ENCODE measurements at places on chromosomes 6 and 20.

DNA sequence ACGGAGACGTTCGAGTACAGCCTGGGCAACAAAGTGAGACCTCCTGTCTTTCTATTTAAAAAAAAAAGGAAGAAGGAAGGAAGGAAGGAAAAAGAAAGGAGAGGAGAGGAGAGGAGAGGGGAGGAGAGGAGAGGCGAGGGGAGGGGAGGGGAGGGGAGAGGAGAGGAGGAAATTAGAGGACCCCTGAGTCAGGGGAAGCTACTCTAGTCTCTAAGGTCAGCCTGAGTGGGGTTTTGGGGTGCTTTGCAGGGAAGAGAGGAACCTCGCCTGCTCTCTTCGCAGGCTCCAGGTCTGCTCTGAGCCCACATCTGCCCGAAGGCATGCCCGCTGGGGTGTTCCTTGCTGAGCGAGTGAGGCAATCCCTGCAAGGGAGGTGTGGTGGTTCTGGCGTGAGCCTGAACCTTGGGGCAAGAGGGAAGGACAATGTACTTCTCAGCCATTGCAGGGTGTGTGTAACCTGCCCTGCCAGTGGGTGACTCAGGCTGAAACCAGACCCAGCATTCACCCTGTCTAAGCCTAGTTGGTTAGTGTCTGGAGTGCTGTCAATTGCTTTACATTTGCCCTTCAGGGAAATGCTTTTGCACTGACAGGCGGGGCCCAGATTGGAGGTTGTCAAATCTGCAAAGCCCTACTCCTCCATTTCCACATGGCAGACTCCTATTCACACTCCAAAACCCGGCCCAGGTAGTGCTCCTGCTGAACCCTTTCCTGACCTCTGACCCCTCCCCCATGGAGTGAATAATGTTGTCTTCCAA, 15.3 kb upstream of the MMP9 start:
- DNase-seq: no peak

- DNase-seq: no peak
Observed at GRCh38 chr6:47203266-47203937, 106.3 kb downstream of the TNFRSF21 start.

GRCh38 chr6:105179244-105180065, at the start of gene POPDC3:
TSS of gene POPDC3 (minus strand) at chr6:105180014. CDS start at chr6:105161909, 18,105 bp downstream.
- DNase-seq: no peak

DNA sequence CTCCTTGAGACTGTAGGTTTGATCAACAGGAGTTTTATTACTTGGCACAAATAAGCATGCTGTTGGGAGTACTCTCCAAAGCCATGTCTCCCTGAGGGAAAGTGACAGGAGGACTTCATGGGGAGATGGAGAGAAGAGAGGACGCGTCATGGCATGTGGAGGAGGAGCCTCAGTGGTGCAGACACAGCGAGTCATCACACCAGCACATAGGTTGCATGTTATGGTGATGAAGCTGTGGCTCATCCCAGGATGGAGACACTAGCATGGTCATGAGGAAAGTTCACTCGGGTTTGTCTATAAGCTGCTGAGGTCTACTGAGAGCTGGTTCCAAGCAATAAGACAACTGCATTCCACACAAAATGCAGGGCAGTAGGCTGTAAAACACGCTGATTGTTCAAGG, 13.2 kb upstream of the SSTR4 start:
- no peak for DNase-seq

GRCh38 chr6:42222448-42222847, 4.8 kb upstream of the MRPS10 start:
- no peak for DNase-seq

DNA sequence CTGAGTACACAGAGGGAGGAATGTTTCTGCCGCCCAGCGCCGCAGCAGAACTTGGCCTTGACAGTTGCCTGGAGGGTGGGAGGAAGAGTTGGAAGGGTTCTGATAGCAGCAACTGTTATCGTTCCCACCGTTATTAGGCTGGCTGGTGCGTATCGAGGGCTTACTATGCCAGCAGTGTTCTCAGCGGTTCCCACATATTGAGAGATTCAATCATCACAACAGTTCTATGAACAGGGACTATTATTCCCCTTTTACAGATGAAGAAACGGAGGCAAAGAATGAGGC, 380.1 kb upstream of the SULF2 start:
- DNase-seq: no peak

DNA sequence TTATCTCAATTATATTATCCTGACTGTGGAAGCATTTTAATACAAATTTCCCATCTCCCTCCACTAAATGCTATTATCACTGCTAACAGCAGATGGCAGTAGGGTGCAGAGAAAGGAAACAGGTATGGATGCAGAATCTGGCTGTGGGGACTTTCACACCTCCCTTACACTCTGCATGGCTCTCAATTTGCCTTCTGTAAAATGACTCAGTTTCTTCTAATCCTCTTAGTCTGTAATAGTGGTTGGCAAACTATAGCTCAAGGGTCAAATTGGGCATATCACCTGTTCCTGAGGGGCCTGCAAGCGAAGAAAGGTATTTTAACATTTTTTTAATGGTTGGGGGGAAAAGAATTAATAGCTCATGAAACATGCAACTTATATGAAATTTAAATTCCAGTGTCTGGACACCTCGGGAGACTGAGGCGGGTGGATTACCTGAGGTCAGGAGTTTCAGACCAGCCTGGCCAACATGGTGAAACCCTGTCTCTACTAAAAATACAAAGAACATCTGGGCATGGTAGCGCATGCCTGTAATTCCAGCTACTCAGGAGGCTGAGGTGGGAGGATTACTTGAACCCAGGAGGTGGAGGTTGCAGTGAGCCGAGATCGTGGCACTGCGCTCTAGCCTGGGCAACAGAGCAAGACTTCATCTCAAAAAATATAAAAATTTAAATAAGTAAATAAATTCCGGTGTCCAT, 83.5 kb downstream of the ZMYND8 start:
- DNase-seq: peak; percentile 7

GRCh38 chr6:36547646-36548400, 544 bp upstream of the STK38 start:
- no peak for DNase-seq

DNA sequence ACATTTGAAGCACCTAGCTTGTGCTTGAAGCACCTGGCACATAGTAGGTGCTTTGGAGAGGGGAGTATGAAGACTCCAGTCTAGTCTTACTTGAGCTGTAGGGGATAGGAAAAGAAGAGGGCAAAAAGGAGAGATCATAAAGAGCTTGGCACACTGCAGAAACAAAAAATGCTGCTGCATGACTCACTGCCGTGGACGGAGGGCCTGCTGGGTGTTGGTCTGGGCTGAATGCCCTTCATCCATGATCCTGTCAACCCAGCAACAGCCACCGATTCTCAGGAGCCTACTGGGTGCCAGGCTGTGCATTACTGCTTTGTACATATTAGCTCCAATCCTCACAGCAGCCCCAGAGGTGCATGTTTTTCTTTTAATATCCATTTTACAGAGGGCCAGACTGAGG, 6.0 kb downstream of the PDYN start:
- DNase-seq: no peak

GRCh38 chr6:31978831-31979230, 3.0 kb upstream of the C4A start:
- no peak for DNase-seq

All from activated T-cell treated with anti-CD3 and anti-CD28 coated beads for 1 hour (primary cell).